ENCODE measurements at places on chromosomes 1 and 21.

DNA sequence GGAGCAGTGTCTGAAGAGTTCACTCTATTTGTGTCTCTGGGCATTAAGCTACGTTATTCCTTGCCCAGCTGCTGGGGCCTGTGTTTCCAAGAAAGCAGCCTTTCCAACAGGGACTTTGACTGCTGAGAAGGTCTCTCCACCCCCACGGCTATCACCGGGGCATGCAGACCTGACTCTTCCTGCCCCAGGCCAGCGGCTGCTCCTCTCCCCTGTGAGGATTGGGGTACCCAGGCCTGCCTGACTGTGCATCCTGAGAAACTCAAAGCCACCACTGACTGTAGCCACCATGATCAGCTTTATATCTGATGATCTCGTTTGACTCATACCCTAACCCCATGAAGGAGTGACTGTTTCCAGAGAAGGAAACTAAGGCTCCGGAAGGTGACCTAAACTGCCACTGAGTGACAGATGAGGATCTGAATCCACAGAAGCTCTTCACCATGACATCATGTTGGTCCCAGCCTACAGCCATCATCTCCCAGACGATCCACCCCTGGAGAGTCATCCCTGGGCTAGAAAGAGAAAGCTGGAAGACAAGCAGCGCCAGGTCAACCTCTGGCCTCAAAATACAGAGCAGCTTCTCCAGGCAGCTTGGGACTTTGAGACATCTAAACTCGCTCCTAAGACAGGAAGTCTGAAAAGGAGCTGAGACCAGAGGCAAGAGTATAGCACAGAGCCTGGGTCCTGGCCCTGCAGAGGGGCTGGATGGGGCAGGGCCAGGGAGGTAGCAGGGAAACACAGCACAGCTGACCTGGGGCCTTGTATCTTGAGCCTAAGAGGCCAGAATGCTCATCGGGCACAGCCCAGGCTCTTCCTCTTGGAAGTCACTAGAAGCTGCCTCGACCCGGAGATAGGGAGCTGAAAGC lies 244.0 kb upstream of the VAMP3 start:
- DNase-seq = no peak

GRCh38 chr1:203122159-203122558 lies 5.4 kb upstream of the ADORA1 start:
- no peak for DNase-seq

GRCh38 chr1:91026320-91026719 lies 4.5 kb upstream of the ZNF644 start:
- no peak for DNase-seq

DNA sequence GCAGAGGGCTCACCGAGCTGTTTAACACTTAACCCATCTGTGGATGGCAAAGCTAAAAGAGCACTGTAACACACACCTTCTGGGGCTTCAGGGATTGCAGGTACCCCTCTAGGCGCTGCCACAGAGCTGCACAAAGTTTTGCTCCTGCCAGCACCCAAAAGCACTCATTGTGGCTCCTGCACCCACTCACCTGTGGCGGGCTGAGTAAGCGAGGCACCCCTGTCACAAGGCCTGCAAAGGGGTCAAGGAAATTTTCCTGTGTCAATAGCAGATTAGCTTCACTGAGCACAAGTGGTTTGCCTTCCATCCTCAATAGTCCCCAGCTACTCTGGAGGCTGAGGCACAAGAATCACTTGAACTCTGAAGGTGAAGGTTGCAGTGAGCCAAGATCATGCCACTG lies 29.5 kb upstream of the KCNK1 start:
- no peak for DNase-seq

- peak; percentile 28 for DNase-seq
Observed at GRCh38 chr1:205488074-205488723, 16.3 kb upstream of the CDK18 start.

- no peak for DNase-seq
Observed at GRCh38 chr1:238401144-238401543, 510.4 kb upstream of the ZP4 start.

DNA sequence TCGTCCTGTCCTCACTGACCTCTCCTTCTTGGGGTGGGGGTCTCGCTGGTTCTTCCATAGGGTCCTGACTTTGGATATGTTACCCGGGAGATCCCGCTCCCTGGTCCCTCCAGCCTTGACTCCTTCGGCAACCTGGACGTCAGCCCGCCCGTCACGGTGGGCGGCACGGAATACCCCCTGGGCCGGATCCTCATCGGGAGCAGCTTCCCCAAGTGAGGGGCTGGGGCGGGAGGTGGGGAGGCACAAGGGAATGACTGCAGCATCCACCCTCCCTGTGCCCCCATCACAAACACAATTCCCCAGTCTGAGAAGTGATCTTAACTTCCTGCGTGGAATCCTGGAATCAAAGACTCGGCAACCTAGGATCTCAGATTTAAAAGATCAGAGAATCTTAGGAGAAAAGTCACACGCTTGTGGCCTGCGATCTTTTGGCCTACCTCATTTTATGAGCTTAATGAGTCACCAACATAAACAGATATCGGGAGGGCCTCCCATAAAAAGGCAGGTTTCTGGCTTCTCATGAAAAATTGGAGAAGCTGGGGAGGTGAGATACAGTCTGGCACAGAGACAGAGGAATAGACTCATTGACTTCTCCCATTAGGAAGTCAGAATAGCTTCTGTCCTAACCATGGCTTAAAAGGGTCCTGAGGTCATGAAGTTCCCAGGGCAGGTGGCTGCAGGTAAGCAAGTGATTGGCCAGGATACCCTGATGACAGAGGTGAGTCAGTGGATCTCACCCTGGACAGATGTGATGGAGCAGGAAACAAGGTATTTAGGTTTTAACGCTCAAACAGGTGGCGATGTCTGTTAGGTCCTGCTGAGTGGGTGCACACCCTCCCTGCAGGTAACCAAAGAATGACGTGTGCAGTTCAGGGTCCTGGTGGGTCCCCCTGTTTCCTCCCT lies 15.9 kb upstream of the PADI3 start:
- DNase-seq = no peak

DNA sequence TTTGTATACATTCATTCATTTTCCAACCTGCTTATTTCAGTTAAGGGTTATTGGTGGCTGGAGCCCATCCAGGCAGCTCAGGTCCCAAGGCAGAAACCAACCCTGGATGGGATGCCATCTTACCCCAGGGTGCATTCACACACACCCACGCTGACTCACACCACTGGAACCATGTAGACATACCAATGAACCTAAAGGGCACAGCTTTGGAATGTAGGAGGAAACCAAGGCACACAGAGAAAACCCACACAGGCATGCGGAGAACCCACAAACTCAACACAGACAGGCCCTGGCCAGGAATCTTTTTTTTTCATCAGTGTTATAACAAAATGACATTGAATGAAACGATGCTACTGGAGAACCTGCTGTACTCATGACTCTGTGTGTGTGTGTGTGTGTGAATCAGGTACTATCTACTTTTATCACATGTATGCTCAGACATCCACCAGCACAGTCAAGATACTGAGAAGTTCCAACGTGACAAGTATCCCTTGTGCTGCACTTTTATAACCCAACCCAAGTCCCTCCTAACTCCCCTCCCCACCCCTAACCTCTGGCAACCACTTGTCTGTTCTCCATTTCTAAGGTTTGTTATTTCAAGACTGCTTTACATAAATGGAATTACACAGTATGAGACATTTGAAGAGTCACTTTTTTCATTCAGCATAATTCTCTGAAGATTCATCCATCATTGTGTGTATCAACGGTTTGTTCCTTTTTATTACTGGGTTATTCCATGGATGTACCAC lies 286.8 kb upstream of the PLD5 start:
- no peak for DNase-seq

- no peak for DNase-seq
Observed at GRCh38 chr1:17191990-17192242, 13.0 kb upstream of the PADI1 start.

DNA sequence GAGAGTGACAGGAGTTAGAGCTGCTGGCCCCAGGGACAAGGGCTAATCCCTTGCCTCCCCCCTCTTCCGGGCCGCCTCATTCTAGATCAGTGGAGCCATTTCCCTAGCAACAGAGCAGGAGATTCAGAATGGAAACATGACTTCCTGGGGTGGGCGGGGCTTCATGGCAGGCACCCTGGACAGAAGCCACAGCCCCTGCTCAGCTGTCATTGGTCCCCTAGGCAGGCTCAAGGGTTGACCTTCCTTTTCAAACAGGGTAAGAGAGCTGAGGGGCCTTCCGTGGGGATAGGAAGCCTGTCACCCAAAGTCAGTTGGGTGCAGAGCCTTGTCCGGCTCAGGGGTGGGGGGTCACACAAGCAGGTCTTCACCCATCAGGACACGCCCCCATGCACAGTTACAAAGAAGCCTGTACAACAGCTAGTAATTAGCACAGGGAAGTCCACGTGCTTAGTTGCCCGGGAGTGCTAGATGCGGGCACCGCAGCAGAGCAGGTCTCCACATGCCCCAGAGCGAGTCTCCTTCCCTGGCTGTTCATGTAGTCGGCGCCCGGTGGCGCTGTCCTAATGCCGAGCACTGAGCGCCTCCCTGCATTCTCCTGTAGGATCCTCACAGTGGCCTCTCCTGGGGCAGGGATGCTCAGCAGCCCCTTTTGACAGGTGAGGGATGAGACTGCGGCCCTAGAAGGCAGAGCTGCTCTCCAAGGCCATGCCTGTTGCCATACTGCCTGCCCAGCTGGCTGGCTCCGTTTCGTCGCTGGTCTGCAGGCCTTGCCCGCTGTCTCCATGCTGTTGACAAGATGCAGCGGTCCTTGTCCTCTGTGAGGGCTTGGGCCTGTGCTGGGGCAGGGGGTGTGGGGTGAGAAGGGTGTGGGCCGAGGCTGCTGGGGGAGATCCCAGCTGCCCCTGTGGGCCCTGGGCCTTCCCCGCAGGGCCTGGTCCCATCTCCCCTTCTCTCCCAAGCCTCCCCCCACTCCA lies 5.1 kb downstream of the TMEM201 start:
- DNase-seq = peak; percentile 35

DNA sequence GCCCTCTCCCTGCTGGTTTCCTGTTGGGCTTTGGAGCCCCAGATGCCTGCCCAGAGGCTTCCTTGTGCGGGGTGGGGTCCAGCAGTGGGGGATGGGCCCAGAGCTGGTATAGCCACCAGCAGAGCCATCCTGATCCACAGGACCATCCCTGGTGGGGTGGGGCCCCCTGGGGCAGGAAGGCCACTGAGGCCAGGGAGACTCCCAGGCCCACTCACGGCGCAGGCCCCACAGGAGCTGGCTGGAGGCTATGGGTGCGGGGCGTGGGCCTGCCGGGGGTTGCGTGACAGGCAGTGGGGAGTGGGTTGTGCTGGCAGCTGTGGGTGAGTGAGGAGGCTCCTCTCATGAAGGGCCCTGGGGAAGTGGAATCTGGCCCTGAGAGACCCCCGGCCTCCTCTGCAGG lies 5.7 kb downstream of the LRRC3 start:
- no peak for DNase-seq

DNA sequence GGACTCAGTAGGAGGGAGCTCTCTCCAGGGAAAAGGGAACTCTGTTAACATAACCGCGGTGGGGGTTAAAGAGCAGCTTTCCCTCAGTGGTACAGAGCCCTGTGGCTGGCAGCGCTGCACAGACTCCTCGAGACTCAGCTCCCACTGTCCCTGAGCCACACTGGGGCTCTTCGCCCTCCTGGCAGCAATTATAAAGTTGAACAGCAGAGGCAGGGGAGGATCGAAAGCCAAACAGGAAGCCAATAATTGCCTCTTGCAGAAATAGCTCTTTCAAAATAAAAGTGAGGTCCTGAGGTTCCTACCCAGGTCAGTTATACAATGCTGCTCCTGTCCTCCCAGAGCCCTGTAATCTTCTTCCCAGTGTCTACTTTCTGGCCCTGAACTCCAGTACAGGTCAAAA lies 77.0 kb downstream of the FAM78B start:
- DNase-seq = no peak

DNA sequence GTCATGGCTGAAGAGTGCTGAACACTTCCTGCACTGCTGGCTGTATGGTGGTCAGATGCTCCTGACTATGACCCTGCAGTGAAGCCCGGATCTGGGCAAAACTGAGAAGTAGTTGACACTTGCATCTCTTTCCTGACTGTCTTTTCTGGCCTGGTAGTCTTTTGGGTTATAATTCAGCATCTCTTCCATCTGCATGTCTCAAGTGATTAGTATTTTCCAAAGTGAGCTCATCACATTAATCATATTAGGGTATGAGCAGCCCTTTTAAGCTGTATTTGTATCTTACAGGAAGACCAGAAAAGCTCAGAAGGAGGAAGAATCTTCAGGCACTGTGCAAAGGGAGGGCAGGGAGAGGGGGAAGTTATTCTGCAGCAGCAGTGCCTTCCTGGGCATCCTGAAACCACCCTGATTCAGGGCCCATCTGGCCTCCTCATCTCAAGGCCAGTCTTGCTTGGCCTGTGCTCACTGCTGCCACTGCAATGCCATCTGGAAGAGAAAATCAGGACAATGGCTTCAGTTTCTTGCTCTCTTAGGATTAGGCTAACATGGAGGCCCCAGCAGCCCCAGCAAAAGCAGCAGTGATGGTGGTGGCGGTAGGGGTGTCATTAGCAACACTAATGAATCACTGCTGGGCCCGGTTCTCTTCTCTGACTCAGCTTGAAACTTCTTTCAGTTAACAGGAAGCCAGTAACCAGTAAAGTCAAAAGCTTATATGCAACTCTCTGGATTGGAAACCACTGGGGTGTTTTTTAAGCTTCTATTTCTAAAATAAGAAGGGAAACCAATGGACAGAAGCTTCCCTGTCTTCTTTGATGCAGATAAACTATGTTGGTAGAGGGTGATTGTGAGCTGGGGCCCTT lies 63.3 kb upstream of the WDR26 start:
- DNase-seq = peak; percentile 47

- no peak for DNase-seq
Observed at GRCh38 chr1:246068619-246069509, 438.2 kb downstream of the SMYD3 start.

- DNase-seq = no peak
Observed at GRCh38 chr1:204945565-204945977, 74.9 kb downstream of the NFASC start.

DNA sequence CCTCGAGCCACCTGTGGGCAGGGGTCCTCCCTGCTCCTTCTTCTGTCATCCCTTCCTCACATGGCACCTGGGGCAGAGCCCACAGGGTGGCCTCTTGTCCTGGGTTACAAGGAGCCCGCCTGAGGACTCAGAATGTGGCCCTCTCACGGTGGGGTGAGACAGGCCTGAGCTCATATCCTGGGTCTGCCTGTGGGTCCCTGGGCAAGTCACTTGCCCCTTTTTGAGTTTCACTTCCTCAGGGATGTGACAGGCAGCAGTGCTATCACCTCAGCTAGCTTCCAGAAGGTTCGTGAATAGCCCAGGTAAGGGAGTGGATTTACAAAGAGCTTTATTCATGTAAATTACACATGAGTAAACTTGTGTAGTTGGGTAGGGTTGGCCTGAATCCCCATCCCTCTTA lies 33.5 kb downstream of the HTR6 start:
- DNase-seq = no peak

DNA sequence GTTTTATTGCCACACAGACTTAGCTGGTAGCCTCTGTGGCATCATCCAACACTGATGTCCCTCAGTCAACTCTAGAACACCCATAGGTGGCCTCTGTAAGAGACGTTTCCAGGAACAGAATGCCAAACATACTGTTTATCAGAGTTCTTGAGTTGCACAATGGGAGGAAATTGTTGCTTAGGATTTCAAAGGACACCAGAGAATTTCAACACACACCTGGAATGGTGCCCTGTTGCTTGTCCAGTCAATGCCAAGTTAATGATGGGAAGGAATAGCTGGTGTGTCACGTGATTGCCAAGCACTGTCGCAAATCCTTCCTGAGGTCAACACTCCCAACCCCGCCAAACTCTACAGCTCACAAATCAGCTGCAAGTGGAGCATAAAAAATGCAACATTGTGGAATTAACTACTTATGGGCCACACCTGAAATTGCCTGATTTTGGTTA lies 28.6 kb upstream of the DUSP23 start:
- no peak for DNase-seq

- DNase-seq = no peak
Observed at GRCh38 chr1:174497478-174497877, 49.7 kb downstream of the GPR52 start.

Measured in activated CD4-positive, alpha-beta T cell treated with anti-CD3 and anti-CD28 coated beads for 4 hours (primary cell).